8988T (cell line): ENCODE measurements at places on chromosomes 12 and 14.

DNA sequence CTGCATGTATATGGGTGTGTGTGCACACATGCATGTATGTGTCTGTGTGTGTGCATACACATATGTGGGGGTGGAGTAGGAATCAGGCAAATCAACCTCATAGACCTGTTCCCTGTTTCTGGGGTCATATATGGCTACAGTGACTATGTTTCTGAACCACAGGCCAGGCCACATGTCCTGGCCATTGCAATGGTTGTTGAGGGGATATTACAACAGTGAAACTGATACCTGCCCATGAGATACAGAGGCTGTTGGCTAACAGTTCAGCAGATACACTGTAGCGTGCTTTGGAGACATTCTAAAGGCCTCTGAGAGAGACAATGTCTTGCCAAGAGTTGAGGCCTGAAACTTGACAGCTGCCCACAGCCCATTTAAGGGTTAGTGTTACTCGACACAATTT lies 47.3 kb upstream of the FOS start:
- DNase-seq: no peak

DNA sequence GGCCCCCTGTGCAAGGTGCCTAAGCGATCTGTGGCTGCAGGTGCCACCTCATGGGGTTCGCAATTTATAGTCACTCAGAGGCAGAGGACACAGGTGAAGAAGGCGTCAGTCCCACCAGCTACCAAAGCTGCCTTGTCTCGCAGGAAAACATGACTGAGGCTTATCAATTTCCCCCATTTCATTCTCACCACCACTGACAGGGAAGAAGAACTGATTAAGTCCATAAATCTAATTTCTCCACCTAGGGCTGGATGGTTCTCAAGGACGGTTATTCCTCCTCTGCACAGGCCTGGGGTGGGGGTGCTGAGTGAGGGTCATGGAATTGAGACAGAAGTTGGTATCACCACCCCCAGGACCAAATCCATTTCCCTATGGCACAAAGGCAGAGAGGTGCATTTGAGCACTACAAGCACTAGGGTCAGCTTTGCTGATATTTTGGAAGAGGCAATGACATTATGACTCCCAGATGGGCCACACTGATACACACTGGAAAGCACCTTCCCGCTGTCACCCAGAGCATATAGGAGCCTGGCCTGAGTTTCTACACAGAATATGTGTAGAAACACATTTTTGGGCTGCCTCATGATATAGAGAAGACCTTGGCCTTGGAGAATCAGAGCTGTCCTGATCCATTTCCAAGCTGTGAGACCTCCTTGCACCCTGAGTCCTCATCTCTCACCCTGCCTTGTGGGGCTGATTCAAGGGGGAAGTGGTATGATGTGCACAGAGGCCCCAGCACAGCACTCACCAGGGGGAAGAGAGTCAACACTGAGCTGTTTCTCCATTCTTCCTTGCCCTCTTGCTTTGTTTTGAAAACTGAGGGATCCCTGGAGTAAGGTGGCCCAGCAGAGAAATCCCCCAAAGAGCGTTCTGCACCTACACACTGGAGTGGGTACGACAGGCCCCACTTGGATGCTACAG lies 59.4 kb downstream of the PITPNM2 start:
- DNase-seq: no peak

DNA sequence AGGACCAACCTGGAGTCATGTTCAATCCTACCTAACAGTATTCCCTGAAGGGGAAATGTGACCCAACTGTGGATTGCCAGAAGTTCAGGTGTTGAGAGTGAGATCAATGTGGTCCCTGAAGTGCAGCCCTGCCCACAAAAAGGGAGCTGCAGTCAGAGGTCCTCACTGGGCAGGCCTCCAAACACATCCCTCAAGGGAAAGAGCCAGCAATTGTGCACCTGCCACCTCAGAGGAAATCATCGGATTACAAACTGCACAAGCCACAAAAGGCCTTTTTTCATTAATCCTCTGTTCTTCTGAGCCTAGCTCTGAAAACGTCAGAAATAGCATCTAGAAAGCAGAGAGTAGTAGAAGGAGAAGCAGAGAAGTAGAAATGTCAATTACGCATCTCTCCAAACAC lies 10.8 kb upstream of the MDM1 start:
- DNase-seq: no peak

DNA sequence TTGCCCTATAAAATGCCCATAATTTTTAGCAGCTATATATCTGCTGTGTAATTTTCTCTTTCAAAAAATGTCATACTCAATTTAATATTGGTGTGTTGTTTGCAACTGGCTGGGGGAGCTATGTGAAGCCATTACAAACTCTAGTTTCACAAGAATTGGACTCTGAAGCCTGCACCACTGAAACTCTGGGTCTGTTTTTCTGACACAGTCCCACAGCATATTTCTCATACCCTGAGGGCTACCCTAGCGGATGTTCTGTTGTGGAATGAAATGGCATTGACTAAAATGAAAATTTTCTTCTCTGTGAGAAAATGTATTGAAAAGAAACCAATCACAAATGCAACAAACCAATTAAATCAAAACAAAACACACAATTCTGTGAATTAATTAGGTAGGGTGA lies 284.6 kb upstream of the NPAS3 start:
- no peak for DNase-seq

DNA sequence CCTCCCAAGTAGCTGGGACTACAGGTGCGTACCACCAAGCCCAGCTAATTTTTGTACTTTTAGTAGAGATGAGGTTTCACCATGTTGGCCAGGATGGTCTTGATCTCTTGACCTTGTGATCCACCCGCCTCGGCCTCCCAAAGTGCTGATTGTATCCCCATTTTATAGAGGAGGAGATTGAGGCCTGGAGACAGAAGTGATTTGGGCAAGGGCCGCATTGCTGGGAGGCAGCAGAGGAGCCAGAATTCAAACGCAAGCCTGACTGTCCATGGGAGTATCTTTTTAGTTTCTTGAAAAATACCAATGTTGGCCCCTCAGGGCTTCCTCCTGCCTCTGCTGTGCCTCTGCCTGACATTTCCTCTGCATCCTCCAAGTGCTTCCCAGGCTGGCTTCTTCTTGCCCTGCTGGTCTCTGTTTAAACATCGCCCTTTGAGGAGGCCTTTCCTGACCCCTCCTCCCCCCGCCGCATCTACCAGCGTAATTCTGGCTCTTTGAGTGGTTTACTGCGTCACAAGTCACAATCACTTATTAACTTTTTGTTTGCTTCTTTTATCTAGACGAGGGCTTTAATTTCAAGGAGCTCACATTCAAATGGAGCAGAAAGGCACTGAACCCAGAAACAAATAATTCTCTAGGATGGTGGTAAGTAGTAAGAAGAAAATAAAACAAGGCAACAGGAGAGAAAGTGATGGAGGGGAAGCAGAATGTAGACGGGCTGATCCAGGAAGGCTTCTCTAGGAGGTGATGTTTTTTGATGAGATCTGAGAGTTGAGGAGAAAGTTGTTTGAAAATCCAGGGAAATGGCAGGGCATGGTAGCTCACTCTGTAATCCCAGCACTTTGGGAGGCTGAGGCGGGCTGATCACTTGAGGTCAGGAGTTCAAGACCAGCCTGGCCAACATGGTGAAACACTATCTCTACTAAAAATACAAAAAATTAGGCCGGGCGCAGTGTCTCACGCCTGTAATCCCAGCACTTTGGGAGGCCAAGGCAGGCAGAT lies 91.0 kb upstream of the MED13L start:
- DNase-seq: no peak

- no peak for DNase-seq
These were observed 83.5 kb downstream of the CAND1 start for GRCh38 chr12:67352682-67353081.

DNA sequence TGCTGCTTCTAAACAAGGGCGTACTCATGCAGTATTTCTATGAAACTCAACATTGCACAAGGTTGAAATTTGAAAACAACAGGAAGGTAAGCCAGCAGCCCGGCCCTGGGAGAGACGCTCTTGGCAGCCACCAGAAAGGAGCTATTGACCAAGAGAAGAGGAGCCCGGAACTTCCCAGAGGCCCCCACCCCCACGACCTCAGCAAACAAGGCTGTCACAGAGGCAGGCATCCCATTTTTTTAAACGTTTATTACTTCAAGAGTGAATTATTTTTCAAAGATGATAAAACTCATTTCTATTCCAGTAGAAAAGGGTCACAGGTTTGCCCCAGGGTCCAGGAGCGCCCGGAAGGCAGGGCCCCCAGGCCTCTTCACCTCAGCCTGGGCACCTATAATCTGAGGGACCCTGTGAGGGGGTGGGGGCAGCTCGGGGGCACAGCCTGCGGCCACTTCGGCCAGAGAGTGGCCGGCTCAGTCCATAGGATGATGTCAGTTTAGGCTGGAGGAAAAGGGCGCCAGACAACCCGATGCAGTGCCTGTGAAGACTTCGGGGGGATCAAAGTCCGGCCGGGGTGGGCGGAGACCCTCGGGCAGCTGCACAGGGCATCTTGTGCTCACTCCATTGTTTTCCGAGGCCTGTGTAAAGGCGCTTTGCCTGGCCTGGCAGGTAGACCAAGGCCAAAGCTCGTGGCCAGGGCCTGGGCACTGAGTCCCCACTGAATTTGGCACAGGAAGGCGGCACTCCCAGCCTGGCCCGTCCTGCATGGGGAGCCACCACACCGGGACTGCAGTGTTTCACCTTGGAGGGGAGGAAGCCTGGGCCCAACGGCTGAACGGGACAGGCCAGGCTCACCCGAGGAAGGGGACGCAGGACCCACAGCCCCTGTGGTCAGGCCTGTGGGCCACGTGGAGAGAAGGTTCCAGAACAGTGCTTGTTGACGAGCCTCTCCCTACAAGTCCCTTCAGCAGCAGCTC lies 86.0 kb downstream of the SCARB1 start:
- no peak for DNase-seq

DNA sequence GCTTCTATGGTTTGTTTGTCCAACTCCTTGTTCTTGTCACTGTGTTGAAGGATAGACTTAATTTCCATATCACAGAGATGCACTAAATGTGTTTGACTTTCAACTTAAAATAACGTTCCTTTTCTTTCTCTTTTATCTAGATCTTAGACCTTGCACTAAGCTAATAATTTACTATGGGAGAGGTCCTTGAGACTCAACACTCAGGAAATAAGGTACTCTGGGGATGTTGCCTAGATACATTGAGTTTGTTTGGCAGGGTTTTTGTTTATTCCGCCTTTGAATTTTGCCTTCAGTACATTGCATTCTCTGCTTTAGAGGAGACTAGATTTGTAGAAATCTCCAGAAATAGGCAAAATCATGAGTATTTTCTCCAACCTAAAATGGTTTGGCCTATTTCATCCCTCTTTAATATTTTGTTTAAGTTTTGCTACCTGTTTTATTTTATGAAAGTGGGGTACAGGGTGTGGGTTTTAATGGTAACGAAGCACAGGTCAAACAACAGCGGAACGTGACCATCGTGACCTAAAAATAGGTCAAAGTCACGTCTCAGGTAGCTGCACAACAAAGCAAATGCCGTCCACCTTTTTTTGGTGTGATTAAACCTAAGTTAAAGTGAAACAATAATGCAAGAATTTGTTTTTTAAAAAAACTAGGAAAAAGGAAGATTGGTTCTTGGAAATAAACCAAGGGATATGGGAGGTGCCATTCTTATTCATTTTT lies 115.3 kb upstream of the CPSF6 start:
- no peak for DNase-seq

- no peak for DNase-seq
These were observed 7.5 kb upstream of the TRHDE start for GRCh38 chr12:72264548-72265175.

DNA sequence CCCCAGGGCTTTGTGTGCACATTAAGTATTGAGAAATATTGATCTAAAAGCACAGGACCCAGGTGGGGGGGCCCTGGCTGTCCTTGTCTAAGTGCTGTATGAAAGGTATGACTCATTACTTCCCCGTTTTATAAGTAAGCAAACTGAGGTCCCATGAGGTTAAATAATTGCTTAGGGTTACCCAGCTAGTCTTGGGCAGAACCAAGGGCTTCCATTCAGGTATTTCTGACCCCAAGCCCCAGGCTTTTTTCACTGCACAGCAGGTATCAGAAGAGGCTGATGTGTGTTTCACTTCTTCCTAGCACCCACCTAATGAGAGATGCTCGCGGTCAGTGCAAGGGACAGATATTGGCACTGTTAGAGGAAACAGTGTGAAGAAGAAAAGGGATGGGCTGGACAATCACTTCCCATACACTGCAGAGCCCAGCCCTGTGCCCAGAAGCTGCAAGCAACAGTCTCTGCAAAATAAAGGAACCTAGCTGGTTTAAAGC lies 4.7 kb upstream of the TC2N start:
- no peak for DNase-seq

DNA sequence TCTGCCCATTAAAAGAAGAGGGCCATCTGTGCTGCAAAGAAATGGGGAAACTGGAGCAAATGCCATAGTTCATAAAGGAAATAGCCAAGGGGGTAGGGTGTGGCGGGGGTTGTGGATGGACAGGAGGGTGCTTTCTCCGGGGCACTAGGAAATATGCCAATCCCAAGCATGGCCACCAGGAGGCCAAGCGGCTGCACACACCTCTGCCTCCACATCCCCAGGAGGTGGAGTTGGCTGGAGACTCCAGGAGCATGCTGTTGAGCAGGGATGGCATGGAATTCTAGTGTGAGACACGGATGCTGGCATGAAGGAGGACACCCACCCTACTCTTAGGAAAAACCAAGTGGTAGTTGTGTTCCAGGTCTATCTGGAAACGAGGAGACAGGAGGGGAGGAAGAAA lies 25.2 kb downstream of the NID2 start:
- DNase-seq: peak; percentile 55

DNA sequence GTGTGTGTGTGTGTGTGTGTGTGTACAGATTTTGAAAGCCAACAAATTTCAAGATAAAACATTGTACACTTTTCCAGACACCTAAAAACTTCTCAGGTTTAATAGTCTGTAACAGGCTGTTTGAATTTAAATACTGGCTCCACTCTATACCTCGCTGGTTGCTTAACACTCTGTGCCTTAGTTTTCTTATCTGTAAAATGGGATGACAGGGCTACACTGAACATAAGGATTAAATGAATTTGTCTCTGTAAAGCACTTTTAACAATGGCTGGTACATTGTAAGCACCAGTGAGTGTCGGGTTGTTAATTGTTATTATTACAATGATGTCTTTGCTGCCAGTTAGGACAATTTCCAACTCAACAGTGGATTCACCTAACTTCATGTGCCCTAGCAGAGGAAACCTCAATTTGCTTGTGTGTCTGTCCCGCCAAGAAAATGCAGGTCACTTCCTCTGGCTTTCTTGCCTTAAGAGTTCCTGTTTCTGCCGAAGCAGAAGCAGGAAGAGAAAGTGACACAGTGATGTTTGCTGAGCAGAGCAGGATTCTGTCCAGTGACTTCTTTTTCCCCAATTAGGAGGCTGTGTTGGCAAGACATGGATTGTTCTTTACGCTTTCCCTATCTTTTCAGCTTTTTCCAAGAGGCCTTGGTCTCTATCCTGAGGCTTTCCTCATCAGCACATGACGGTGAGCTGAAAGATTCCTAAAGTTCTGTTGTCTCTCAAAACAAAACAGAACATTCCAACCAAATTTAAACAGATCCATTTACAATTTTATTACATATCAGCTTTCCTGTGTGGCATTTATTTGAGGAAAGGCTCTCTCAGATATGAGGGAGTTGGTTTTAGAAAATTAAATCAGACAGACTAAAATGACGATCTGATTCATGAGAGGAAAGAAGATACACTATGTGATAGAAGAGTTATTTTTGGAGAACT lies 154.1 kb upstream of the ATP2B1 start:
- DNase-seq: no peak
